Anterior cingulate cortex (tissue), 58 donors: ENCODE measurements at places on chromosomes 3 and 15.

- no peak for DNase-seq
Measured at GRCh38 chr3:56119575-56120349, 348.5 kb downstream of the ERC2 start.

DNA sequence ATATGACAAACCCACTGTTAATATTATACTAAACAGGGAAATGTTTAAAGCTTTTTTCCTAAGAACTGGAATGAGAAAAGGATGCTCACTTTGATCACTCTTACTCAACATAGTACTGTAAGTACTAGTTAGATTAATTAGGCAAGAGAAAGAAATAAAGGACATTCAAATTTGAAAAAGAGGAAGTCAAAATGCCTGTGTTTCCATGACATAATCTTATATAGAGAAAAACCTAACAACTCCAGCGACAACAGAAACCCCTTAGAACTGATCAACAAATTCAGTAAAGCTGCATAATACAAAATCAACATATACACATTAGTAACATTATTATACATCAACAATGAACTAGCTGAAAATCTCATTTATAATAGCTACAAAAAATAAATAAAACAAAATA lies 200.6 kb upstream of the ROBO1 start:
- no peak for DNase-seq

GRCh38 chr15:45048794-45049631 lies 26.0 kb downstream of the SORD start:
- DNase-seq: no peak

DNA sequence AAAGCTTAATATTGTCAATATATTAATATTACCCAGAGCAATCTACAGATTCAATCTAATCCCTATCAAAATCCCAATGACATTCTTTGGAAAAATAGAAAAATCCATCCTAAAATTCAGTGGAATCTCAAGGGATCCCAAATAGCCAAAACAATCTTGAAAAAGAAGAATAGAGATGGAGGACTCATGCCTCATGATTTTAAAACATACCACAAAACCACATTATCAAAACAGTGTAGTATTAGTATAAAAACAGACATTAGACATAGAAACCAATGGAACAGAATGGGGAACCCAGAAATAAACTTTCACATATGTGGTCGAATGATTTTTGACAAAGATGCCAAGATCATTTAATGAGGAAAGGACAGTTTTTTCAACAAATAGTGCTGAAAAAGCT lies 14.6 kb downstream of the NEK4 start:
- no peak for DNase-seq

GRCh38 chr15:101169495-101170071 lies 82.3 kb downstream of the CHSY1 start:
- no peak for DNase-seq

- DNase-seq: no peak
Measured at GRCh38 chr3:62727536-62727935, 147.7 kb downstream of the CADPS start.

DNA sequence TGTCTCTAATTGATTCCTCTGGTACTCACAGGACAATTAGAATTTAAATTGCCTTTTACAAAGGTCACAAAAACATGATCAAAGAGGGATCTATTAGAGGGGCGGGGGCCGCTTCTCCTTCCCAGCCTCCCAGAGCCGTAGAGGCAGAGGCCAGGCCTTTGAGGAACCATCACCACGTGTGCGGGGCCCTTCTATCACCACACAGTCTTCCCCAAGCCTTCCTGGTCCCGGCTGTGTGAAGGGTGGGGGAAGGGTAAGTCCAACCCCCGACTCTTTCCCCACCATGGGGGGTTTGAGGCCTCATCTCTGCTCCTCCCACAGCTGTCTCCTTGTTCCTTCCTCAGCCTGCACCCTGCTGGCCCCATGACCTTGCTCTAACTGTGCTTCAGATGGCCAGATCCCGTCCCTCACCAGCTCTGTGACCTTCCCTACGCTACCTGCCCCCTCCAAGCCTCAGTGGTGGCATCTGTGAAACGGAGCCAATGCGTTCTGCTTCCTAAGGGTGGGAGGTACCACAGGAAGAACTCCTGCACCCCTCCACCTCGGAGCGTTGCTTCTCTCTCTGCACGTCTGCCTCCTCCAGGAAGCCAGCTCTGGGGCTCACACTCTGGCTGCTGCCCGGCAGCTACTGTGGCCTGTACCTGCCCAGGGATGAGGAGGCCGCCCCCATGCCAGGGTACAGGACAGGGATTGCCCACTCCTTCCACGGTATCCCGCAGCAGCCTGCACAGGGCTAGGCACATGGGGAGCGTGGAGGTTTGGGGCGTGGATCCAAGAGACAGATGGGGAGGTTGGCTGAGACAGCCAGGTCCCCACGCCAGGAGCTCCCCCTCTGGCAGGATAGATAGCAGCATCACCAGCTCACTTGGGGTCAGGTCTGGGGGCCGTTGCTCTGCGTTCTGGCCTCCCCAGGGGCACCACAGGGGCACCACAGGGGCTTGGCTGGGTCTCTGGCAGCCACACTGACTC lies 83.8 kb downstream of the LINGO1 start:
- no peak for DNase-seq

DNA sequence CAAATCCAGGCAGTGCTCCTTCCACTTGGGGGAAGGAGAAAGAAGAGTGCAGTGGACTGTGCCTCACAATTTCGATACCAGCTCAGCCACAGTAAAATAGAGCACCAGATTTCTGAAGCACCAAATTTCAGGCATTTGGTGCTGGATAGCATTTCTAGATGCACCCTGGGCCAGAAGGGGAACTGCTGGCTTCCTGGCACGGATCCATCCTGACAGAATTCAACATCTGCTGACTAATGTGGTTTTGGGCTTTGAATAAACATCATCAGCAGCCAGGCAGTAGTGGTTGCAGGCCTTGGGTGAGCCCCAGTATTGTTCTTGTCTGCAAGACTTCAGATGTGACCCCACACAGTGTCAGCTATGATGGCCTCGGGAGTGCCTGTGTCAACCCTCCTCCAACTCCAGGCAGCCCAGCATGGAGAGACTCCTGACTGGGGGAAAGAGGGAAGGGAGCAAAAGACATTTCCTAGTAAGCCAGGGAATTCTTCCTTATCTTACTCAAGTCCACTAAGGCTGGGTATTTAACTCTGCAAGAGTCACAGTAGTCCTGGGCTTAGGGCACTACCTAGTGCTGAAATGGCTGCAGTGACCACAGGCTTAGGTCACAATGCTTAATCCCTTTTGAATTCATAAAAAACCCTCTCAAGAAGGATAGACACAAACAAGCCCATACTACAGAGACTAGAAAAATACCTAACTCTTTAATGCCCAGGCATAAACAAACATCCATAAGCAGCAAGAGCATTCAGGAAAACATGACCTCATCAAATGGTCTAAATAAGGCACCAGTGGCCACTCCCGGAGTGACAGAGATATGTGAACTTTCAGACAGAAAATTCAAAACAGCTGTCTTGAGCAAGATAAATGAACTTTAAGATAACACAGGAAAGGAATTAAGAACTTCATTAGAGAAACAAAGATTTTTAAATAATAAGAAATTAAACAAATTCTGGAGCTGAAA lies 74.7 kb downstream of the SPATA16 start:
- DNase-seq: no peak

- no peak for DNase-seq
Measured at GRCh38 chr3:93855401-93855800, 118.3 kb downstream of the PROS1 start.

GRCh38 chr3:120449701-120450599 lies 842 bp downstream of the FSTL1 start:
- no peak for DNase-seq

GRCh38 chr3:15380980-15381890 lies 46.1 kb downstream of the METTL6 start:
- DNase-seq: no peak

DNA sequence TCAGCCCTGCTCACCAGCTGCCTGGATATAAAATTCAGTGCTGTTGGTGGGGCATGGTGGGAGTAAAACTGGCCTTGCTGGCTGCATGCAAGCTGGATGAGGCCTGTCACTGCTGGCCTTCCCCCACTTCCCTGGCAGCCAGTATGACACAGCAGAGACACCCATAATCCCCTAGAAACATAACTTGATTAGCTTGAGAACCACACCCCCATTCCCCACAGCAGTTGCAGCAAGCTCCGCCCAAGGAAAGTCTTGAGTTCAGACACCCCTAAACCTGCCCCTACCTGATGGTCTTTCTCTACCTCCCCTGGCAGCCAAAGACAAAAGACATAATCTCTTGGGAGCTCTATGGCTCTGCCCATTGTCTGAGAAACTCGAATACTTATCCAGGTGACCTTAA lies 405.1 kb upstream of the NECTIN3 start:
- no peak for DNase-seq

GRCh38 chr3:25419251-25419650 lies 8.8 kb upstream of the RARB start:
- DNase-seq: no peak

DNA sequence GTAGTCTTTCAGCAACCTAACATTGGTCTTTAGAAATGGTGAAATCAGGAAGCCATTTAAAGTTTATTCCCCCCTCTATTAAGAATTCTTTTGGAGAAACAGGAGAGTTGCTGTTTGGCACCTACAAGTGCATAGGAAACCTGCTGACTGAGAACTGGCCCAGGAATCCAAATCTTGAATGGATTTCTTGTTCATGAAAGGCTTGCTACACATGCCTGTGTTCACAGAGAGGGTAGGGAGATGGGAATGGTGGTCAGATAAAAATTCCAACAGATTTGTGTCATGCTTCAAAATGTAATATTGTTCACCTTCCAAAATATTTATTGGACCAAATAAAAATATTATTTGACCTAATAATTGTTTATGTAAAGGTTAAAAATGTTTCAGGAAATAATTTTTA lies 24.2 kb upstream of the ZPLD1 start:
- no peak for DNase-seq

GRCh38 chr3:152518346-152518745 lies 249.6 kb downstream of the MBNL1 start:
- DNase-seq: no peak

- no peak for DNase-seq
Measured at GRCh38 chr3:29644956-29645636, 364.2 kb downstream of the RBMS3 start.

- peak; percentile 10 for DNase-seq
Measured at GRCh38 chr3:100993309-100993708, at the start of gene ABI3BP. Gene ABI3BP (minus strand): TSS chr3:100993421. CDS start chr3:100993384, 37 bp downstream.

DNA sequence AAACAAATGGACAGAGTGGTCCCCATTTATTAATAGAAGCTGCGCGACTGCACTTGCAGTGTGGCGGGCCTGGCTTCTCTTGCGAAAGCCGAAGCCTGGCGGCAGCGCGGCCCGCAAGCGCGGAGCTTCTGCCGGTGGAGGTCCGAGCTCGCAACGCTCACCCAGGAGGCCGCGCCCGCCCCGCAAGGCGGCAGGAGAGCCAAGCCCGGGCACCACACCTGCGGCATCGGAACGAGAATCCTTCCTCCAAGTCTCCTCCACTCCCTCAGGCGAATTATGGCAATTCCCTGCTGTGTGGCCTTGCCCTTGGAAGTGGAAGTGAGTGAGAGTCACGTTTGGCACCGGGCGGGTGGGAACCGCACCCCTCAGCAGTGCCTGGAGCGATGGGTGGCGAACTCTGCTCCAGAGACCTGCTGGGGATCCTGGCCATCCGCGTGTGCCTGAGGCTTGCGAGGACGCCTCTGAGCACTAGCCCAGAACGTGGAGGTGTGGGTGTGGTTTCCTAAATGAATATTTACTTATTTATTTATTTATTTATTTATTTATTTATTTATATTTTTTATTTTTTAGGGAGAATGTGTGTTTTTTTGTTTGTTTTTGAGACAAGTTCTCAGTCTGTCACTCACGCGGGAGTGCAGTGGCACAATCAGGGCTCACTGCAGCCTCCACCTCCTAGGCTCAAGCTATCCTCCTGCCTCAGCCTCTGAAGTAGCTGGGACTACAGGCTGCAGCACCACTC lies 133.7 kb upstream of the UBE2E1 start:
- no peak for DNase-seq

GRCh38 chr3:188060840-188061544 lies 93.0 kb upstream of the LPP start:
- no peak for DNase-seq

DNA sequence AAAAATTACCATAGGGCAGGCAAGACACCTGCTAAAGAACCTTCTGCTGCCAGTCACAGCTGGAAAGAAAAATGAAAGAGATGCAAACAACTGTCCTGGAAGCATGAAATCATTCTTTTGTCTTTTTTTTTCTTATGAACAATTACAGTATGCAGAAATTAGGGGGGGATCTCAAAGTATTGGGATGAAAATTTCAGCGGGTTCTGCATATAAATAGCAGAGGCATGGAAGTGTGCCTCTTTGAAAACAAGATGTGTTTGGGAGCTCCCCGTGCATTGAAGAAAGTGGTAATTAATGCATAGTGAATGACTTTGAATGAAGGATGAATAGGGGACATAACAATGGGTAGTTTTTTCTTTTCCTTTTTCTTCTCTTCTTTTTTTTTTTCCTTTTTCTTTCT lies 431.2 kb downstream of the SOX2 start:
- DNase-seq: no peak

- no peak for DNase-seq
Measured at GRCh38 chr15:71304681-71305080, 189.4 kb downstream of the THSD4 start.

GRCh38 chr15:84797212-84797611 lies 19.9 kb upstream of the ALPK3 start:
- DNase-seq: no peak

- peak; percentile 36 for DNase-seq
Measured at GRCh38 chr3:107525644-107526305, 3.0 kb downstream of the BBX start.

- DNase-seq: no peak
Measured at GRCh38 chr15:100500226-100500990, 28.3 kb downstream of the CERS3 start.

DNA sequence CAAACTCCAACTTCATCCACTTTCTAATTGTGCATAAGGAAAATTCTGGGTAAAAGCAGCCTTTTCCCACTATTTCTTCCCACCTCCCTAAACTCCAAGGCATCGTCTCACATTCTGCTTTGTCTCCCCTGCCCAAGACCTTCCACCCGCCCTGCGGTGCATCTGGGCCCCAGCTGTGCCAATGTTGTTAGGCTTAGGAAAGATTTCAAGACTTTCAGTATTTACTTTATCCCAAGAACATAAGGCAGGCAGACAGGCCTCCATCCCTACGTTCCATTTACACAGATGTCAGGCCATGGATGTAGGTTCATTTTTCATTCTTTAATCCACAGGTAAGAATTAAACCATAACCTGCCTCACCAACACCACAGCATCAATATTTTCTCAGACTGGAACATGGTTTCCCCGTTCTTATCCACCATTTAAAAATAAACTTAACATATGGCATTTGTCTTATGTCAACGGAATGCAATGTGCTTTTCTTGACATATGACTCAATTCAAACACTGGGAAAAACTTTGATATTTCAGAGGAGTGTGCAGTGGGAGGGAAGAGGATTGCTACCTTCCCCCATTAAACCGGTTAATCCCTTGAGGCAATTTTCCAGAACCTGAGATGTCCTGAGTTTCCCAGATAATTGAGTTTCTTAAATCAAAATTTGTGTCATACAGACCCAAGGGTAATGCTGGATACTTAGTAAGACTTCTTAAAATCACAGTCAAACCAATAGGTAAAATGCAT lies 238.0 kb upstream of the LRIG1 start:
- no peak for DNase-seq

GRCh38 chr3:193095366-193095765 lies 145.7 kb upstream of the PLAAT1 start:
- no peak for DNase-seq
